HT-29 (cell line): ENCODE measurements at places on chromosomes 5 and 9. TPM values are rescaled to one million over a fixed set of nuclear protein-coding genes. Genes with fewer than 3 reads are reported as not detected.

Gene NUTM2G
- not detected in 2 replicates for total RNA-seq

Gene GRIA1
- not detected in 2 replicates for total RNA-seq

Gene IL3
- total RNA-seq = not detected in 2 replicates

Gene AGPAT2
- total RNA-seq = 160 and 167 TPM in 2 replicates
